ENCODE measurements at places on chromosomes 12 and 14.

DNA sequence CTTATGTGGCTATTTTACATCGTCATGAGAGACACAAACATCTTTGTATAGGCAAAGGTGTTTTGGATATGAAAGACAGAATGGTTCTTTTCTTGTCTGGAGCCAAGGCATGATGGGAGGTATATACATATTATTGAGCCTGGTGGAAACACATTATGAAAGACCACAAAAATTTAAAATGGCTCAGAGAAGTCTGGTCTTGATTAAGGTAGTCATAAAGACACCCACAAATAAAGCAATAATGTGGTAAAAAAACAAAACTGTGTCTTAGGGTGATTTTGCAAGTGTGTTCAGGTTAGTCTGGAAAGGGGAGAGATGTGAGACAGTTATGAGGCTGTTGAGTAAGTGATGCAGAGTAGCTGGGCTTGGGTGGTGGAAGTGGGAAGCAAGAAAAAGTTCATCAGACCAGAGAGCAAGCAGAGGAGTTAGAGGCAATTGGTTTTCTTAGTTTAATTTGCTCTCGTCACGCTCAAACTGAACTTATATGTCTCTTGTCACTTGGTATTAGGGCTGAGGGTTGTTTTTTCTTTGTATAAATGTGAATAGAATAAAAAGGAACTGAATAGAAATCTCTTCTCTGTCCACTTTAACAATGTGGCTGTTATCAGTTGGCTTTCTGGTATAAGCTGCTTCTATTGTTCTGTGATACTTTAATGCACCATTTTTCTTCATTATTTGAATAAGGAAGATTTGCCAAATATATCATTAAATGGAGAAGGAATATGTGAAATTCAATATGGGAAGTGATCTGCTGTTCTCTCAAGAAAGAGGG lies 115.0 kb downstream of the AKAP6 start:
- no peak for DNase-seq

- no peak for DNase-seq
Measured at GRCh38 chr12:63206909-63207308, 55.9 kb upstream of the AVPR1A start.

GRCh38 chr12:67046062-67046461 lies 223.1 kb upstream of the CAND1 start:
- no peak for DNase-seq

DNA sequence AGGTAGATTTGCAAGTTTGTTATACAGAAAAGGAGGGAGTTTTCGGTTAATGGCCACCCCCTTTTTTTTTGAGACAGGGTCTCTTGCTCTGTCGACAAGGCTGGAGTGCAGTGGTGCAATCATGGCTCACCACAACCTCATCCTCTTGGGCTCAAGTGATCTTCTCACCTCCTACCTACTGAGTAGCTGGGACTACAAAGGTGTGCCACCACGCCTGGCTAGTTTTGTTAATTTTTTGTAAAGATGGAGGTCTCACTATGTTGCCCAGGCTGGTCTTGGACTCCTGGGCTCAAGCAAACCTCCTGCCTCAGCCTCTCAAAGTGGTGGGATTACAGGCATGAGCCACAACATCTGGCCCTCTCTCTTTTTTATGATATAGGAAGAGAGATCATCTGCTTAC lies 94.6 kb downstream of the CDK17 start:
- no peak for DNase-seq

DNA sequence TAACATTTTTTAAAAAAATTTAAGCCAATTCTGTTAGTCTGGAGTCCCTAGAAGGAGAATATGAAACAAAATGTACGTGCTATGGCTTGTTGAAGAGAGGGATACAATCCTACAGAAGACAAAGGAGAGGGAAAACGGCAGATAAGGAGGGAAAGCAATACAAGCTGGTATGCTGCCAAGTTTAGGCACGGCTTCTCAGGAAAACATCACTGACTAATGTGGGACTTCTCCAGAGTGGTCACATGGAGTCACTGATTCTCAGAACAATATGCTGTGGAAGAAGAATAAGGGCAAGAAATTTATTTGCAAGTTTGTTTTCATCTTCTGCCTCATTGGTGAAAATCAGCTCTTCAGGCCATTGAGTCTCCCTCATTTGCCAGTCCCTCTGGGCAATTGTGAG lies 22.9 kb upstream of the NR1H4 start:
- DNase-seq, result no peak

DNA sequence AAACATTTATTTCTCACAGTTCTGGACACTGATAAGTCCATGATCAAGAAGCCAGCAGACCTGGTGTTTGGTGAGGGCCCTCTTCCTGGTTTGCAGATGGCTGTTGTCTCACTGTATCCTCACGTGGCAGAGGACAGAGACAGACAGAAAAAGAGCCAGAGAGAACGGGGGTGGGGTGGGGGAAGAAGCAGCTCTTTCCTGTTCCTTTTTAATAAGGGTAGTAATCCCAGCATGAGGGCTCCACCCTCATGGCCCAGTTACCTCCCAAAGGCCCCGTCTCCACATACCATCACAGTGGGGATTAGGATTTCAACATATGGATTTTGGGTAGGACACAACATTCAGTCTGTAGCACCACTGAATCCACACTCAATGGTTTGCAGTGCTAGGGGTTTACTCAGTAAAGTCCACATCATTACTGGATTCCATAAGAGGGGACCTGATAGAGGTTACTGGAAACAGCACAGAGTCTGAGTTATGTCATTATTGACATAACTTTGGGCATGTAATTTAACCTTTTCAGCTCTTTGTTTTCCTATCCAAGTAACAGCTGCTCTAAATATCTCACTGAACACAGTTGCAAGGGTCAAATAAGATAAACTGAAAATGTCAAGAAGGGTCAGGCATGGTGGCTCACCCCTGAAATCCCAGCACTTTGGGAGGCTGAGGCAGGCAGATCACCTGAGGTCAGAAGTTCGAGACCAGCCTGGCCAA lies 53.2 kb downstream of the RPAP3 start:
- peak; percentile 25 for DNase-seq

GRCh38 chr12:127667131-127667685 lies 599.8 kb upstream of the TMEM132C start:
- no peak for DNase-seq

DNA sequence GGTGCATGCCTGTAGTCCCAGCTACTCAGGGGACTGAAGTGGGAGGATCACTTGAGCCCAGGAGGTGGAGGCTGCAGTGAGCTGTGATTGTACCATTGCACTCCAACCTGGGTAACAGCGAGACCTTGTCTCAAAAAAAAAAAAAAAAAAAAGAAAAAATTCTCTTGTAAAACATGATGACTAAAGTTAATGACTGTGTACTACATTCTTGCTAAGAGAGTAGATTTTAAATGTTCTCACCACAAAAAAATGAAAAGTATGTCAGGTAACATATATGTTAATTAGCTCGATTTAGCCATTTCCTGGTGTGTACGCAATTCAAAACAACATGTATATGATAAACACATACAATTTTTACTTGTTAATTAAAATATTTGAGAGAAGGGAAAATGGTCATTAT lies 480.7 kb upstream of the RGS6 start:
- no peak for DNase-seq

- DNase-seq, result peak; percentile 79
Measured at GRCh38 chr14:77032844-77033621, 4.5 kb upstream of the IRF2BPL start.

DNA sequence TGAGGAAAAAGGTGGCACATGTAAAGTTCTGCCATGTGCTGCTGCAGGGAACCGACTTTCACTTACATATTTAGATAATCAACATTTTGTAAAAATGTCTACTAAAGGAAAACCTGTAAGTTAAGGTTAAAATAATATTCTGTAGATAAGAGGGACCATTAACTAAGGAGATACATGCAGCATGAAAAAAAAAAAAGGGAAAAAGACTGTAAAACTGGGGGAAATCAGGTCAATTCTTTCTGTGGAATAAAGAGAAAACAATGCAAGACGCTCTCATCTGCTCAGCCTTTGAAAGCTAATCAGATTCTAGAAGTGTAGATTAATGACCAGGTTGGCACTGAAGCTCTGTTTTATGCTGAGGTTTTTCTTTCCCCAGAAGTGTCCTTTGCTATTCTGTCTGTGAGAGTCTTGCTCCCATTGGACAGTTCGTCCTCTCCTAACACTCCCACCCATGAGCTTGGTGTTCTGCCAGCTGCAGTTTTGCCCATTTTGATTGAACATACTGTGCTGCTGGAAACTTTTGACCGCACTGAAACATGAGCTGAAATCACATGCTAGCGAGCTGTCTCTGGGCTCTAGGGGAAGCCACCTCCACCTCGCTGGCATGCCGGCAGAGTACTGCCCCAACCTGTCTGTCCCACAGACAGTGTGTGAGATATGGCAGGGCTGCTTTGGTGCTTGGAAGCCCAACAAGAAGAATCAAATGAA lies 39.7 kb downstream of the PPTC7 start:
- no peak for DNase-seq

DNA sequence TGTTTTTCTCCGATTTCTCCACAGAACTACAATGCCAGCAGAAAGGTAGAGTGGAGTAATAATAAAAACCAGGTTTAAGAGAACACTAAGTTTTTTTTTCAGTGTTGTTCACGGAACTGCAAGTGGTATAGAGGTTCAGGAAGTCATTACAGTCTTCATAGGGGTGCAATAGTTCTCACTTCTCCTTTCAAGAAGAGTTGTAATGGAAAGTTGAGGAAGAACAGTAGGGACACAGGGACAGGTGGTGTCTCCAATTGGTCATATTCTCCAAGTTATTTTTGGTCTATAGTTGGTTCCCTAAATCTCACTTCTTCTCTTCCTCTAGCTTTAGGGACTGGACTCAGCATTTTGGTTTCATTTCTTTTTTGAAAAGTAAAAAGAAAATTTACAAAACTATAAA lies 894.0 kb downstream of the NRXN3 start:
- no peak for DNase-seq

GRCh38 chr12:19800884-19801283 lies 361.6 kb downstream of the AEBP2 start:
- DNase-seq, result no peak

DNA sequence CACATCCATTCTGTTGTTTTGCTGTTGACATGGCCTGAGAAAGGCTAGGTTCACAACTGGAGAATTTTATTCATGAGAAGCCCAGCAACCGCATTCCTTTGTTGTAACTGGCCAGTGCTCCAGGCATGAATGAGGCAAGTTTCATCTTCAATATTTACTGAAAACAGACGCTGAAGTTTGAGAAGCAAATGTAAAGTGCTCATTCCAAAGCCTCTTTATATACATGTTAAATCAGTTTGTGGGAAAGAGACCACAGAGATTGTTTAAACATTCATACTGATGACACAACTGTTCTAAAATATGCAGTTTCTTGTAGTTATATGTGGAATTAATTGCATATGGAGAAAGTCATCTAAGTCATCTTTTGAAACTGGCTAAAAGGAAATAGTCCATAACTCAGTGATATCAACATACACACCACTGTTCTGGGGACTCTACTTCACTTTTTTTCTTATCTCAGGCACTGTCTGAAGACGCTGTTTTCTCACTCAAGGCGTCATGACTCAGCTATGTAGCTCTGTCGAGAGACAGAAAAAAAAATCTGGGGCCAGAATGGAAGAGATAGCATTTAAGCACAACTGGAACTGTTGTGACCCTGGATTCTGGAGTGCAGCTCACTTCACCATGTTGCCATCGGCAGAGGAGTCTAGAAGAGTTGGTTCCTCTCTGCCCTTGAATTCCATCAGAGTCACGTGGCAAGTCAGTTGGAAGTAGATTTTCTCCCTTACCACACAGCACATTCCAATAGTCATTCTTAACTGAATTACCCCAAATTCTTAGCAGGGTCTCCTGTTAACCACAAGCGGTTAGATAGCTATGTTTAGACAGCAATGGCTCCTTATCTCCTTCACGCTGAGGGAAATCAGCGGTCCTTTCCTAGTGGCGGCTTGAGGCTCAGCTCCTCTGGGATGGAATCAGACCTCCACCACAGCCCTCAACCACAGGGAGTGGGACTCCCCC lies 258.4 kb upstream of the HMGA2 start:
- peak; percentile 16 for DNase-seq

GRCh38 chr14:29926701-29927375 lies 809 bp downstream of the PRKD1 start:
- DNase-seq, result no peak

DNA sequence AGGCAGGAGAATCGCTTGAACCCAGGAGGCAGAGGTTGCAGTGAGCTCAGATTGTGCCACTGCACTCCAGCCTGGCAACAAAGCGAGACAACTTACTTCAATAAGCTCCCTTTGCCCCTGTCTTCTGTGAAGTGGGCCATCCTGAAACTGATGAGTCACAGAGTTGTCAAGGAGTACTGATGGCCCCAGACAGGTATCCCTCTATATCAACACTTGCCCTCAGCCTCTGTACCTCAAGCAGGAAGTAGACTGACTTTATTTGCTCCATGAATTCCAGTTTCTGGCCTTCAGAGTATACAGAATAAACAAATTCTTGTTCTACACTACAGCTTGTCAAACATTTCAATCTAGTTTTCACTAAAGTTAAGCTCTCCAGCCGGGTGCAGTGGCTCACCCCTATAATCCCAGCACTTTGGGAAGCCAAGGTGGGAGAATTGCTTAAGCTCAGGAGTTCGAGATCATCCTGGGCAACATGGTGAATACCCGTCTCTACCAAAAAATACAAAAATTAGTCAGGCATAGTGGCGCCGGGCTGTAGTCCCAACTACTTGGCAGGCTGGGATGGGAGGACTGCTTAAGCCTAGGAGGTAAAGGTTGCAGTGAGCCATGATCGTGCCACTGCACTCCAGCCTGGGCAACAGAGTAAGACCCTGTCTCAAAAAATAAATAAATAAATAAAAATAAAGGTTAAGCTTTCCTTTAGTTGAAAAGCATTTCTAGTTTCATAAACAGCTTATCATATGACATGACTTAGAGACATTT lies 16.4 kb upstream of the LRP10 start:
- no peak for DNase-seq

DNA sequence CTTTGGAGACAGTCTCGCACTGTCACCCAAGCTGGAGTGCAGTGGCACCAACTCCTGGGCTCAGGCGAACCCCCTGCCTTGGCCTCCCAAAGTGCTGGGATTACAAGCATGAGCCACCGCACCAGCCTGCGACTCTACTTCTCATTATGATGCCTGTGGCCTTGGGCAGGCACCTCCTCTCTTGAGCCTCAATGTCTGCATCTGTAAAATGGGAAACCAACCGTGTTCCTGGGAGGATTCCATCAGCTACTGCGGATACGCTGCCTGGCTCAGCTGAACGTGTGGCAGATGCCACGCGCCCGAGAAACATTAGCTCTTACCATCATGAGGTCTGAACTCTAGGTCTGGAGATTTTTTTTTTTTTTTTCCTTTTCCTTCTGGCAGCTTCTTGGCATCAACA lies 5.8 kb downstream of the TESC start:
- no peak for DNase-seq

DNA sequence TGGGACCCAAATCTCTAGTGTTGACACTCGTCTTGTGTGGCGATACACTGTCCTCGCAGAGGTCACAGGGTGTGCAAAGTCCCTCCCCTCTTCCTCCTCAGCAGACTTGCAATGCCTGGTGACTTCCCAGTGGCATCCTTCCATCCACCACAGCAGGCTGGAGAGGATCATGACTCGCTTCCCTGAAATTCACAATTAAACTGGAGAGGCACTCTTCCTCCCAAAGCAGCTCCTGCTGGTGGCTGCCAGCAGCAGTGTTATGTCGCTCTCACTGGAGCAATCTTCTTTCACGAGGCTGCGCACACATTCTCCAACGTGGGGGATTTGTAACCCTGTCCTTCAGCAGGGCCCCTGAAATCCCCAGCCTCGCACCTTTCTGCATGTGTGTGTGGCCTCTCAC lies 145.2 kb upstream of the TMCC3 start:
- no peak for DNase-seq

Measured in erythroblast (primary cell).